Motor neuron (in vitro differentiated cells): ENCODE measurements at places on chromosomes 5 and 9.

- no peak for ATAC-seq
Measured at GRCh38 chr5:958701-959571, 49.7 kb upstream of the NKD2 start.

GRCh38 chr5:178176791-178177190, 10.4 kb downstream of the GMCL2 start:
- ATAC-seq, result no peak

GRCh38 chr9:100084734-100085133, 14.1 kb downstream of the ERP44 start:
- no peak for ATAC-seq

- peak; percentile 64 for ATAC-seq
Measured at GRCh38 chr9:33044162-33044673, 19.1 kb downstream of the DNAJA1 start.
